ENCODE measurements at places on chromosomes 6 and 20.

- no peak for DNase-seq
Measured at GRCh38 chr6:64590965-64591675, 955.5 kb downstream of the PHF3 start.

- DNase-seq: no peak
Measured at GRCh38 chr20:31819083-31819784, at the start of gene MYLK2. TSS of gene MYLK2 (plus strand) at chr20:31819356. CDS start at chr20:31819581, 225 bp downstream.

DNA sequence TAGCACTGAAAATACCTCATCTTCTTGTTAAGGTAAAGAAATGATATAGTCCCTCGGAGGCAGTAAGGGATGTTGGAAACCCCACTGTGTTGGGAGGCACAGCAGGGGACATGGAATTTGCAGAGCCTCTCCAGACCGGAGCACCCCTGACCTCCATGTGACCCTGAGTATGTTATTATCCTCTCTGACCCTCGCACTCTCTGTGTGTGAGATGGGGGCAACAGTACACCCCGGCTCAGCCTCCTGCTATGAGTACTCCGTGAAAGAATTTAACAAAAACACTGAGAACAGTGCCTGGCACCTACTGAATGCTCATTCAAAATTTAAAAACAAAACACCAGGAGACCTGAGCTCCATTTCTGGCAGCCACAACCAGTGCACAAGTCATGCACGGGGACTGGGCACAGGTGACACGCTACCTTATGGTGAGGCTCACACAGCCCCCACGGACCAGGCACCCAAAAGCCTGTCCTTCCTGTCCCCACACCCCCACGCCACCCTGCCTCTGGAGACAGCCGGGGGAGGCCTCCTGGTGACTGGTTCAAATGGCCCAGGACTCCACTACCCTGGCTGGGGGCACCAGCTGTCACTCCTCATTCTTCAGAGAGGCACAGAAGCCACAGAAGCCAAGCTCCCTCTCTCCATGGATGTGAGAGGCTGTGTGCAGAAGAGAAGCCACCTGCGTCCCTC, 6.1 kb downstream of the NINL start:
- DNase-seq: no peak

DNA sequence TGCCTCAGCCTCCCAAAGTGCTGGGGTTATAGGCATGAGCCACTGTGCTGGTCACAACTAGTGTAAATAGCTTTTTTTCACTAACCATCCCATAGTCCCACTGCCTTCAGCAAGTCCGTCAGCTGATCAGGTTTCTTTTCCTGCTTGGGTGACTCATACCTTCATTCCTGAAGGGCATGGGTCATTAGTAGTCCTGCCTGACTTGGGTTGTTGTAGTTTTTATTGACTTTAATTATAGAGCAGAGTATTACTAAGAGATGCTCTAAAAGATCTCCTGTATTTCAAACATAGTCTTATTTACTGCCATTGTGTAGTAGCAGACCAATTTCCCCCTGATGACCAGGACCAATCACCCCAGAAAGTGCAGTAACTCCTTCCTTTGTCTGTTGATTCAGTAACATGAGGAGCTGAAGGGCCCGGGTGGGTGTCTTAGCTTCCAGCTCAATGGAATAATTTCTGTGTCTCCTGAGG, 25.8 kb downstream of the HLA-C start:
- DNase-seq: peak; percentile 79

GRCh38 chr6:170122651-170123050, 168.2 kb downstream of the DLL1 start:
- no peak for DNase-seq

DNA sequence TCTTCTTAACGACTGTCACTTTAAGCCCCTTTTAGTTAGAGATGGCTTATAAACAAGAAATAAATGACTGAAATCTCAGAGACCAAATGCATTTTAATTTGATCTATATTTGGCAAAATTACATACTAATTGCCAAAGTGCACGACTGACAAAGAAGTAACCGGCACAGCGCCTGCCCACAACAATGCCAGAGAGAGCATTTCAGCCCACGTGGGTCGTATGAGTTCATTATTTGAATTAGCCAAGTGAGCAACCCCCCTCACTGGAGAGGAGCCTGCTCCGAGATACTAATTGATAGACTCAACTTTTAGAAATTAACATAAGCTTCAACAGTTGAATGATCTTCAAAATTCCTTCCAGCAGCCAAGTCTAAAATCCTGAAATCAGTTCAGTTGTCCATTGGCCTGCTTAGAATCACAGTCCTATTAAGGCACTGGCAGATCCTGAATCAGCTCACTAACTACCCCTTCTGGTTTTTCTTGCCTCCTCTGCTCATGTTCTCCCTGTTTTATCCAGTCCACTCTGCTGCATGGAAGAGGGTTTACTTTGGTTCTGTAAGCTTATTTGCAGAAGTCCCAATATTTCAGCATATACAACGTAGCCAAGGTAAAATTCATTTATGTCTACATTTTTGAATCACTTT, 519.1 kb upstream of the AGPAT4 start:
- DNase-seq: no peak

GRCh38 chr6:142721215-142721920, 223.6 kb downstream of the HIVEP2 start:
- DNase-seq: no peak

DNA sequence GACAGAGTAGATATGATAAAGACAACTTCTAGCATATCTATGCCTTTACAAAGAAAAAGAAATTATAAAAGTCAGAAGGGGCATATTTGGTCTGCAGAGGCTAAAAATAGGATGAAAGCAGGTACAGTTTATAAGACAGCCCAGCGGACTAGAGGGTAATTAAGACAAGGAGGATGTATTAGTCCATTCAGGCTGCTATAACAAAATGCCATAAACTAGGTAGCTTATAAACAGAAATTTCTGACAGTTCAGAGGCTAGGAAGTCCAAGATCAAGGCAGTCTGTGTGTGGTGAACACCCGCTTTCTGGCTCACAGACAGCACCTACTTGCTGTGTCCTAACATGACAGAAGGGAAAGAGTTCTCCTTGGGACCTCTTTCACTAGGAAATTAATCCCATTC, 5.7 kb downstream of the HBS1L start:
- no peak for DNase-seq

DNA sequence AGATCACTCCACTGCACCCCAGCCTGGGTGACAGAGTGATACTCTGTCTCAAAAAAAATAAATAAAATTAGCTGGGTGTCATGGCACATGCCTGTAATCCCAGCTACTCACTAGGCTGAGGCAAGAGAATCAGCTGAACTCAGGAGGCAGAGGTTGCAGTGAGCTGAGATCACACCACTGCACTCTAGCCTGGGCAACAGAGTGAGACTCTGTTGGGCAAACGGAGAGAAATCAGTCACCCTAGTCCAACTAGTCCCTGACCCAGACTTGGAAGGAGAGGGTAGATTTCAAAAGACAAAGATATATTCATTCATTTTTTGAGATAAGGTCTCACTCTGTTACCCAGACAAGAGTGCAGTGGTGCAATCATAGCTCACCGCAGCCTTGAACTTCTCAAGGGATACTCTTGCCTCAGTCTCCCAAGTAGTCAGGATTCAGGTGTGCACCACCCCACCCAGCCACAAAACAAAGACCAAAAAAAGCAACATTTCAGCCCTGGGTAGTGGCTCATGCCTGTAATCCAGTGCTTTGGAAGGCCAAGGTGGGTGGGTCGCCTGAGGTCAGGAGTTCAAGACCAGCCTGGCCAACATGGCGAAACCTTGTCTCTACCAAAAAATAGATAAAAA, 26.2 kb upstream of the NCOA3 start:
- no peak for DNase-seq

DNA sequence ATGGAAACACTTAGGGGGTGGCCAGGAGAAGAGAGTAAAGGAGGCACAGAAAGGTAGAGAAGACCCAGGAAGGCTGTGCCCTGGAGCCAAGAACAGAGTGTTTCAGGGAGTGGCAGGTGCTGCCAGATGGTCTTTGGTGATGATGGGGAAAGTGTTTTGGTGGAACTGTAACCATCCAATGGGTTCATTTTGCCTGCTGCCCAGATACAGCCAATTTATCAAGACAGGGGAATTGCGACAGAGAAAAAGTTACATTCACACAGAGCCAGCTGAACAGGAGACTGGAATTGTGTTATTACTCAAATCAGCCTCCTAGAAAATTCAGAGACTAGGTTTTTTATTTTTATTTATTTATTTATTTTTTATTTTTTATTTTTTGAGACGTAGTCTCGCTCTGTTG, 5.2 kb downstream of the ZNF341 start:
- DNase-seq: no peak

DNA sequence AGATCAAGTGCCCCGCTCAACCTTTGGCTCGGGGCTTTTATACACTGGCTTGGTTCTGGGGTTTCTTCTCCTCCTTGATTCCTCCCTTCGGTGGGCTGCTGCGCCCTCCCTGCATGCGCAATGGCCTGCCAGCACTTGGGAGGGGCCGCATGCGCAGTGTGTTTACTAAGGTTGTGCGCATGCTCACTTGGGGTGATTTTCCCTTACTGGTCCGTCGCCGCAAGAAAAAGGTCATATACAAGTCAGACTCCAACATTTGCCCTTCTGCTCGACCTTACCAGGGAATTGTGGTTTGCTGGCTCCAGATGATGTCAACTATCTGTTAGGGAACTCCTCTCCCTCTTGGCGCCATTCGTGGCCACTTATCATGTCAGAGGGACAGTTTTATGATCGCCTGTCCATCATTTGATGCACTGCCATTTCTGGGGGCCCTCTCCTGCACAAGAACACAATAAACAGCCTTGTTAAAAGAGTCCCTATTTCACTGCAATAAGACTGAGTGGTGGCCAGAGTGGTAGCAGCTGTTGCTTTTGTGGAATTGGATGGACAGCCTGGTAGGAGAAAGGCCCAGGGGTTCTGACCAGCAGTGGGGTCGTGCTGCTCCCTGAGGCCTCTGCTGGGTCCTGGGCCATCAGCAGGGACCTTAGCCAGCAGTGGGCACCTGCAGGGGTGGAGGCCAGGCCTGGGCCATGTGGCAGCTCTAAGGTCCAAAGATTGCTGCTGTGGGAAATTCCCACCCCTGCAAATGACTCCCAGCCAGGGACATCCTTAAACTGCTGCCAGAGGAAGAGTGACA, 2.8 kb upstream of the LBP start:
- no peak for DNase-seq

DNA sequence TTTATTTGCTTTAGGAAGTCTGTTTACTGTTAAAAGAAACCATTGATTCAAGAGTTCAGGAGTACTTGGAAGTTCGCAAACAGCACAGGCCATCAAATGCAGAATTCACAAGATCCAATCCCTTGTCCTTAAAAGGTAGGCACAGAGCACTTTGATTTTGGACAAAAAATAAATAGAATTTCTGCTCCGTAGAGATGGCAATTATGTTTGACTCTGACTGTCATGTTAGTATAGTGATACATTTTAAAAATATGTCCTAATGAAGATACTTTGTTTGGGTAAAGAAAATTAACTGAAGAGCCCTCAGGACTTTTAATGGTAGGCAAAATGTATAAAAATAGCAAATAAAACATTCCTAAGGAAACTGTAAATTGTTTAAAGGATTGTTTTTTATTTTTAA, 113.1 kb downstream of the JAG1 start:
- DNase-seq: no peak

- DNase-seq: no peak
Measured at GRCh38 chr6:168418711-168419121, 22.3 kb upstream of the SMOC2 start.

DNA sequence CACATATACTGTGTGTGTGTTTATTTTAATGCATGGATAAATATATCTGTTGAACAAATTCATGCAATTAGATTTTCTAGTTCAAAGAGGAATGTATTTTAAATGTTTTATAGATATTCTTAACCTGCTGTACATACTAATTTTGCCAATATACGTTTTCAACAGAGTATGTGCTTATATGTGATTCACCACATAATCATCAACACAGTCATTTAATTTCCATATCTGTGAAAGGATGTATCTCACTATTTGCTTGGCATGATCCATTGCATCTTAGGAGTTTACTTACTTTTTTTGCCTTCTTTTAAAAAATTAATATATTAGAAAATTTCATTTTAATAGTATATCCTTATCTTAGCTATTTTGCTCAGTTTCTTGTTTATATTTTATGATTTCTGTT, 902.3 kb upstream of the CITED2 start:
- no peak for DNase-seq

GRCh38 chr6:137547186-137547585, 53.0 kb upstream of the OLIG3 start:
- no peak for DNase-seq

DNA sequence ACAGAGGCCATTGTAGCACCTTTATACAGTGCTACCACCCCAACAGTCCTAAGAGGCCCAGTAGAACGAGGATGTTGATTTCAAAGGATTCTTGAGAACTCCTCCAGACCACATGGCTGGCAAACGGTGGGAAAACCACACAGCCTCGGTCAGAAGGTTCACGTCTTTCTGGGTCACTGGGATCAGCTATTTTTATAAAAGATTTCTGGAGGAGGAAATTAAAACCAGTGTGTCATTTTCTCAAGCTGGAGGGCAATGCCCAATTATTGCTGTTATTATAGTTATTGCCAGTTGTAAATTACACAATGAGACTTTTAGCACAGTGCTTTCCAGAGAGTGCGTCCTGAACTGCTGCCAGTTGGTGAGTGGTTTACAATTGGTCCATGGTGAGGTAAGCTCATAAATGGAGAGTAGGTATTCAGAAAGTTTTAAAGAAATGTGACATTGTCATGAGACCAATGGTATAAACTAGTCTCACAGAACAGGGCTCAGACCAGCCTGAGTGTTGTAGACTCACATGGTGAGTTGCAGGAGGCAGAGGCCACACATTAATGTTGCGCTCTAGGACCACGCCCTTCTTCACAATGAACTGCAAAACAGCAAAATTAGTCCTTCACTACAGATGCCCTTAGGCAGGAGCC, 8.4 kb upstream of the PPP1R14C start:
- no peak for DNase-seq

- DNase-seq: no peak
Measured at GRCh38 chr6:43331891-43332290, 23.3 kb upstream of the CRIP3 start.

All from SW480 (cell line).